Cardiac atrium fibroblast (primary cell): ENCODE measurements at places on chromosomes 4 and X. TPM values are rescaled to one million over a fixed set of nuclear protein-coding genes. Genes with fewer than 3 reads are reported as not detected.

CCSER1 gene
- 5.7 TPM in 1 of 2 replicates, not detected in the other for total RNA-seq

PFKFB1 gene
- not detected in 2 replicates for total RNA-seq

ADH1A gene
- total RNA-seq = not detected in 2 replicates

GRIA2 gene
- not detected in 2 replicates for total RNA-seq

GUCY1A1 gene
- 0.36 and 1.1 TPM in 2 replicates for total RNA-seq

GALNT7 gene
- 14.7 and 18.1 TPM in 2 replicates for total RNA-seq

AMMECR1 gene
- total RNA-seq = 22.0 and 42.3 TPM in 2 replicates

ARHGAP6 gene
- 19.8 and 33.0 TPM in 2 replicates for total RNA-seq

FGF13 gene
- total RNA-seq = not detected in 2 replicates

SMAD1 gene
- 22.0 and 23.5 TPM in 2 replicates for total RNA-seq

MEPE gene
- total RNA-seq = not detected in 2 replicates

BCOR gene
- total RNA-seq = 19.9 and 23.2 TPM in 2 replicates

PF4V1 gene
- total RNA-seq = 0.90 and 4.9 TPM in 2 replicates

PPEF2 gene
- total RNA-seq = not detected in 2 replicates

GPRASP1 gene
- total RNA-seq = 0.32 and 1.1 TPM in 2 replicates

PAGE2 gene
- total RNA-seq = not detected in 2 replicates

NSUN7 gene
- not detected in 2 replicates for total RNA-seq

GPR34 gene
- not detected in 2 replicates for total RNA-seq

AIFM1 gene
- 12.6 and 14.8 TPM in 2 replicates for total RNA-seq

CDS1 gene
- under 0.01 and 0.36 TPM in 2 replicates for total RNA-seq

PLXNA3 gene
- 16.4 and 27.9 TPM in 2 replicates for total RNA-seq

KLB gene
- not detected in 2 replicates for total RNA-seq

SPIN2A gene
- total RNA-seq = 0.18 TPM in 1 of 2 replicates, not detected in the other

HSFX1 gene
- 0.54 TPM in 1 of 2 replicates, not detected in the other for total RNA-seq

ARX gene
- not detected in 2 replicates for total RNA-seq

VEGFD gene
- total RNA-seq = not detected in 2 replicates

KLHL8 gene
- 4.4 and 5.4 TPM in 2 replicates for total RNA-seq

FAM156B gene
- total RNA-seq = 18.3 and 22.0 TPM in 2 replicates

ADH7 gene
- not detected in 2 replicates for total RNA-seq

TTC29 gene
- not detected in 2 replicates for total RNA-seq

JAKMIP1 gene
- total RNA-seq = 0.18 and 0.97 TPM in 2 replicates

CXorf49 gene
- not detected in 2 replicates for total RNA-seq

IL2 gene
- not detected in 2 replicates for total RNA-seq

NAA11 gene
- total RNA-seq = not detected in 2 replicates

TCP11X2 gene
- total RNA-seq = not detected in 2 replicates

HPGDS gene
- not detected in 2 replicates for total RNA-seq

SHROOM2 gene
- 0.49 and 0.54 TPM in 2 replicates for total RNA-seq

ERAS gene
- not detected in 2 replicates for total RNA-seq

MAOA gene
- 230 and 236 TPM in 2 replicates for total RNA-seq

SMARCA1 gene
- 31.1 and 31.6 TPM in 2 replicates for total RNA-seq

CFAP47 gene
- not detected in 2 replicates for total RNA-seq

PRDX4 gene
- total RNA-seq = 398 and 442 TPM in 2 replicates

XPNPEP2 gene
- total RNA-seq = 5.5 and 6.3 TPM in 2 replicates

LRCH2 gene
- total RNA-seq = 0.72 and 0.81 TPM in 2 replicates

GYPB gene
- not detected in 2 replicates for total RNA-seq

TEX13D gene
- not detected in 2 replicates for total RNA-seq
